ENCODE measurements at places on chromosomes 12 and 14.

DNA sequence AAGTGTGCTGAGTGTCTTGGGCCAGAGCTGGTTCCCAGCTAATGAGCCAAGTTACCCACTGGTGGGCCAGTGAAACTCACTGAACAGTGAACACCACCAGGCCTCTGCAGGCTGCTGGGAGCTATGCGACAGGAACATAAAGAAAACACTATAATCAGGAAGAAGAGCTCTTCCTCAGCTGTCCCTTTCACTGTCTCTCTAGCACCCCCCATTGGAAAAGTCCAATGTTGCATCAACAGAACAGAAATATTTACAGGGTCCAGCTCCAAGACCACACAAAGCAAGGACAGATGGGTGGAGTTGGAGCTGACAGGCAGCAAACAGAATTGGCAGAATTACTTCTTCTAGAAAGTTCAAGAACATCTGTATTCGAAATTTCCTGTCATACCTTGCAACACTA, 903.6 kb upstream of the TMEM132C start:
- no peak for DNase-seq

- no peak for DNase-seq
Measured at GRCh38 chr14:95240859-95241813, 78.6 kb downstream of the CLMN start.

- no peak for DNase-seq
Measured at GRCh38 chr14:102931580-102932285, 9.3 kb downstream of the AMN start.

DNA sequence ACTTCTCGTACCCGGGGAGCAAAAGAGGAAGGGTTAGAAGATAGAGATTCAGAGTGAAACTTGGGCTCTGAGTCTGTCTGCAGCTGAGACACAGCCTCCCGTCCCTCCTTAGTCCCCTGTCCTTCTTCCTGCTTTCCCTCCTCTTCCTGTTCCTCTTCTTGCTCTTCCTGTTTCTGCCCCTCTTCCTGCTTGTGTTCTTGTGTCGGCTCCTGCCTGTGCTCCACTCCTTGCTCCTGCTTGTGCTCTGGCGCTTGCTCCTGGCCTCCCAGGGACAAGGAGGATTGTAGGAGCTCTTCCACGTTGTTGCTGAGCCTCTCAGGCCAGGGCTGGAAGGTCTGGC, 3.0 kb downstream of the ACRBP start:
- no peak for DNase-seq

- peak; percentile 54 for DNase-seq
Measured at GRCh38 chr12:132356691-132357622, 27.6 kb upstream of the GALNT9 start.

- peak; percentile 30 for DNase-seq
Measured at GRCh38 chr14:80356413-80356812, 145.1 kb upstream of the DIO2 start.

GRCh38 chr12:23906329-23906728, 43.1 kb downstream of the SOX5 start:
- DNase-seq, result no peak

DNA sequence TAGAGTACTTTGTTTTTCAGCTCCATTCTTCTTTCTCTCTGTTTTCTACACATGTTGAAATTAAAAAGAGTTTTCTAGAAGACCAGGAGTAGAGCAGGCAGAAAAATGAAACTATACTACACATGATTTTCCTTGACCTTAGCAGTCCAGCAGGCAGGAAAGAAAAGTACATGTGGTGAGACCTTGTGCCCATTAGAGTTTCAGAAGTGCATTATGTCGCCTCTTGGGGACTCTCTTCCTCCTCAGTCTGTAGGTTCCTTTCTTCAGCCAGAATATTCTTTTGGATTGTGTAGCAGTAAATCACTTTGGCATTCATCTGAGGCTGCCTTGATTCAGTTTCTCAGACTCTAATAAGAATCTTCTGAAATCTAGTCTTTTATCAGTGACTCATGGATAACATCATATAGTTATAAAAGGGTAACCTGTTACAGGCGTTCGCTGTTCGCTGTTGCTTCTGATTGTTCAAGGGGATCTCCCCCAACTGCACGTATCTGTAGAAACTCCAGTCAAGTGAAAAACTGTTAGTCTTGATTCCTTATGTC, 161.8 kb downstream of the ANO4 start:
- DNase-seq, result no peak

GRCh38 chr12:125287155-125287847, 222.1 kb downstream of the AACS start:
- DNase-seq, result no peak

DNA sequence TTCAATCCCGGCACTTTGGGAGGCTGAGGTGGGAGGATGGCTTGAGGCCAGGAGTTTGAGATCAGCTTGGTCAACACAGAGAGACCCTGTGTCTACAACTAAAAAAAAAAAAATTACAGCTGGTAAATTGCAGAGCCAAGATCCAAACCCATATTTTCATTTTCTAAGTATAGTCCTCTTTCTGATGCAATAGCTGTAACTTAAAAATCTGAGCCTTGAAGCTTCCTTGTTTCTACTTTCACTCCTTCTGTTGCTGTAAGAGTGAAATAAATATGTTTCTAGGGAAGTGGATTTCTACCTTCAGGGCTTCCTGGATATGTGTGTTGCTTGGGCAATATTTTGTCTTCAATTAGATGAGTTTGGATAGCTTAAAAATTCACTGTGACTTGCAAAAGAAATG, 42.0 kb upstream of the PRICKLE1 start:
- no peak for DNase-seq

DNA sequence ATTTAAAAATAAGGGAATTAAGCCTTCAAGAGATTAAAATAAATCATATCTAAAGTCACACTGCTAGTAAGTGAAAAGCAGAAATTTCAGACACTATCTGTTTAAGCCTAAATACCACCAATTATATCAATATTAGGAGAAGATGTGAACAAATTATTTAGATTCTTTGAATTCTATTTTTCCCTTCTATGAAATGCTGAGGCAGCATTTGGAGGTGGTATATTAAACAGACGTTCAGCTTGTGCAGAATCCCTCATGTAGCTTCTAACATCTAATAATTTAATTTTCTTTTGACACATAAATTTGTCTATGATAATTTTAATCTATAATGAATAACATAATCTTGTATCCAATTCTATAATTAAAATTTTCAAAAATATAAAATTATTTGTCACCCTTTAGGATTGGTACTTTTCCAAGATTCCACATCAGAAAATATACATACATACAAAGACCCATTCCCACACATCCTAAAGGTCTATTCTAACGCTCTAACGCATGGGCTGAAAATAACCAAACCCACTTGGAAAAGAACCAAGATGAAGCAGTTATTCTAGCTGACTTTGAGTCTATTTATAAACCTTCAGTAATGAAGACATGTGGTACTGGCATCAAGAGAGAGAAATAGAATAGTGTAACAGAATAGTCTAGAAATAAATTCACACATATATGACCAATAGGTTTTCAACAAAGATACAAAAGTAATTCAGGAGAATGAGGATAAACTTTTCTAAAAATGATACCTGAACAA, 751.8 kb downstream of the GALC start:
- no peak for DNase-seq

DNA sequence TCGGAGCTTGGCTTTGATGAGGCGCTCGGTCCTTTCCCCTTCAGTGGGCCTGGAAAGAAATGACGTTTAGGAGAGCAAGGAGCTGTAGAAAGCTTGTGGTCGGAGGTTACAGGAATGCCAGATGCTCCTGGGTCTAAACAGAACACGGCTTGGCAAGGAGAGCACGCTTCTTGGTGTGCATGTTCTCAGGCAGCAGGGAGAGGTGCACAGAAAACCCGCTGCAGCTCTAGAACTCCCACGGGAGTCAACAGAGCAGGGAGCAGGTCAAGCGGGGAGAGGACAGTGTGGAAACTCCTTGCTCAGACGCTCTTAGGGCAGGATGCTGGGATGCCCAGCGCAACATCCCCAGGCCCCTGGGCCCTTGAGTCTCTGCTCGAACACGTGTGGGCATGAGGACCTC, 51.0 kb downstream of the SSH1 start:
- DNase-seq, result no peak

DNA sequence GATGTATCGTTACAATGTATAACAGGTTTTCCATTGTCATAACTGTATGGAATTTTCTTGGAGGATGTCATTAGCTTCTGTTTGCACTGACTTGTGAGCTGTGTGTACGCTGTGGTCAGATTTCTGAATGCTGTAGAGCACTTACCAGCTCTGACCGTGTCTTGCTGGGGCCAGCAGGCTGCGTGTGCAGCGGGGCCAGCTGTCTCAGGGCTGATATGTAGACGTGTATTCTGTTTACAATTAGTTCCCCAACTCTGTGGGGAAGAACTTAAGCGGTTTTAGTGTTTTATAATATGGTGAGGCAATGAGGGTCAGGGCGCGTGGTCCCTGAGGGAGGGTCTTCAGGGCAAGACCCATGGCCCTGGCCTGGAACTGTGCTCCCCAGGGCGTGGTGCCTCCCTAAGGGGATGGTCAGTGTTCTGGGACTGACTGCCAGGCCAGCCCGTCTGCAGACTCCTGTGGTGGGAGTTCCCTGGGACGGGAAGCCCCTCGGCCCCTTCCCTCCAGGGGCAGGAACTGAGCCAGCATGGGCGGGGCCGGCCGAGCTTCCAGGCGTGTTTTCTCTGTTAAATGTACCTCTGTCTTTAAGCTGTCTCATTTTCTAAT, 18.7 kb downstream of the XRCC3 start:
- DNase-seq, result no peak

DNA sequence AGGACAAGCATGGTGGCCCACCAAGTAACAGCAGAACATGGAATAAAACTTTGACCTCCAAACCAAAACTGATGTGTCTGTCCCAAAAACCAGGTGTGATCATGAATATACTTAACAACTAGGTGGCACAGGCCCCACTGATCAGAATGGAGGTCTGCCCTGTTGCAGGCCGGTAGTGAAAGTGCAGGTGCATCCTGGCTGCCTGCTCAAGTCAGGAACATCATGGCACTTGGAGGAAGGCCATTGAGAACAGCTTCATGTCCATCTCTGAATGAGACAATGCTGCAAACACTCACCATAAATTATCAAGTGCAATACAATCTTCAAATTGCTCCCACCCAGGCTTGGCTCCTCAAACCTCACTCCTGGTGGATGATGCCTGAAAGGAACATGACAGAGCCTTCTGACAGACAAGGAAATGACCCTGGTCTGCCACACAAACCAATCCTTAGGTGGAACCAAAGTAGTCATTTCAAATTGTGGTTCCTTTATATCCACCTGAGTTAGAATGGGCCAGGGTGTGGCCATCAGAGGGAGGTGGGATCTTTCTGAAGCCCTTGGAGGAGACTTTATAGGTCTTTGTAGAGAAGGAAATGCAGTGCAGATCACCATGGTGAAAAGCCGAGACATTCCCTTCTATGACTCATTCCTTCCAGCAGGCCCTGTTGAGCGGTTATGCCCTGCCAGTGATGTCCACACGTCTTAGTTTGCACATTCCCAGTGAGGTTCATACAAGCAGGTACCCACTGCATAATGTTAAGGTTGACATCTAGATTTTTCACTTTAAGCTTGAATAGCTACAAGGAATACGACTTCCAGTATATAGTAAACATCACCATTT, 36.0 kb downstream of the EGLN3 start:
- no peak for DNase-seq

DNA sequence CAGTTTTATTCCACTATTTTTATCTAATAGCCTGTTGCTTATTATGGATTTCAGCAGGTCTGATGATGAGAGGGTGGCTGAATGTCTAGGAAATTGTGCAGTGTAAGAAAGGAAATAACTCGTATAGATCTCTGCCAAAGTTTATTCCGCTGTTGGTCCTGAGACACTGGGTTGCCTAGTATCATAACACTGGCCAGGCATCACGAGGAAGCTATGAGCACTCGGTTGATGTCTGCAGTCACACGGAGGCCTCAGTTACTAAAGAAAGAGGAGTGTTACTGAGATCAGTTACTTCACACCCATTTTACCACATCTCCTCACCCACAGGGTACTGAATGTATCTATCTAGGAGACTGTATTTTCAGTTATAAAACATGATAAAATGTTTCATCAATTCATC, 21.9 kb downstream of the BHLHE41 start:
- DNase-seq, result no peak

DNA sequence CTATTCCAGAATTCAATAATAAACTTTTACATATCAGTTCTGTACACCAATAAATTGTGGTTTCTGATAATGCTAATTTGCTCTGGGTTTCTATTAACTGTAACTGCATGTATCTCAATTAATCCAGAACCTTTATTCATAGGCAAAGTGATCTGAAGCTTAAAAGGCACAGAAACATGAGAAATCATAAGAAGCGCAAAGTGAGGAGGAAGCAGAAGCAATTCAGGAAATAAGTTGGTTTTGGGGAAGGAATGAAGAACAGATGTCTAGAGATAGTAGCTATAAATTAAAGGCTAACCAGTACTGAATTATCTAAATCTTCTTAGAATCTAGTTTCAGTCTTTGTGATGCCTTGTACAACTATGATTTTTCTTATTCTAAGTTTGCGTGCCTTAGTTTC, 24.6 kb downstream of the KERA start:
- DNase-seq, result no peak

DNA sequence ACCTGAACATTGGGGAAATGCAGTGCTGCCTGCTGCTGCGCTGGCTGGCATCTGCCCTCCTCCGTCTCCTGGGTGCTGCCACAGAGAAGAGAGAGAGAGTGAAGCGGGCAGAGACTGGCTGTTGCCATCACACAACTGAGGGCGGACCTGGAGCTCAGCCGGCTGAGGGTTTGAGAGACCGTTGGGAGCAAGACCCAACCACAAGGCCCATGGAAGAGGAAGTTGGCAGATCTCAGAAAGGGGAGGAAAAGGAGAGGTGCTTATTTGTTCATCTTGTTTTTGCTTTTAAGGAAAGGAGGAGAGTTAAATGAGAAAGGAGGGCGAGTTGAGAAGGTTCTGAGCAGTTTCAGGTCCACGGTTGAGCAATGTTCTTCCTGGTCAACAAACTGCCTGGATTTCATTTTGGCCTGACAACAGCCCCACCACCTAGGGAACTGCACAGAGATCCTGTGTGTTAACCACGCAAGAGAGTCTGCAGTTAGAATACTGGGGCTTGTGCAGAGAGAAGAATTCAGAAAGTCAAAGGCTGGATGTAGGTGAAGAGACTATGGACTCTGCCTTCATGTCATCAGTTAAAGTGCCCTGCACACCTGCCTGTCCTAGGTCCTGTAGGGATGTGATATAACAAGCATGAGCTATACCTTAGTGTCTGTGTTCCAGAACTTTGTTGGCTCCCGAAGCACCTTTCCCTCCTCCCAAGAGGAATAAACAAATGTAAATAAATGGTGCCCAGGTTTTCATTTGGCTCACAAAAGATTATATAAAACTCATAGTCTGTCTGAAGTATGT, 124.6 kb downstream of the ETV6 start:
- no peak for DNase-seq

GRCh38 chr14:95258754-95259593, 60.7 kb downstream of the CLMN start:
- DNase-seq, result no peak
